Left ventricle myocardium superior (tissue), 1 donor: ENCODE measurements at places on chromosomes 5 and 9. TPM values are rescaled to one million over a fixed set of nuclear protein-coding genes. Genes with fewer than 3 reads are reported as not detected.

TTC23L gene
- total RNA-seq, result not detected

IL17B gene
- not detected for total RNA-seq

FBLL1 gene
- total RNA-seq, result not detected

SH3PXD2B gene
- total RNA-seq, result 5.0 TPM

DTWD2 gene
- 15.0 TPM for total RNA-seq
